ENCODE measurements at places on chromosomes 2 and 18. TPM values are rescaled to one million over a fixed set of nuclear protein-coding genes. Genes with fewer than 3 reads are reported as not detected.
A peak's percentile ranks its signal among the peaks of the same experiment; 100 is the strongest.

DNA sequence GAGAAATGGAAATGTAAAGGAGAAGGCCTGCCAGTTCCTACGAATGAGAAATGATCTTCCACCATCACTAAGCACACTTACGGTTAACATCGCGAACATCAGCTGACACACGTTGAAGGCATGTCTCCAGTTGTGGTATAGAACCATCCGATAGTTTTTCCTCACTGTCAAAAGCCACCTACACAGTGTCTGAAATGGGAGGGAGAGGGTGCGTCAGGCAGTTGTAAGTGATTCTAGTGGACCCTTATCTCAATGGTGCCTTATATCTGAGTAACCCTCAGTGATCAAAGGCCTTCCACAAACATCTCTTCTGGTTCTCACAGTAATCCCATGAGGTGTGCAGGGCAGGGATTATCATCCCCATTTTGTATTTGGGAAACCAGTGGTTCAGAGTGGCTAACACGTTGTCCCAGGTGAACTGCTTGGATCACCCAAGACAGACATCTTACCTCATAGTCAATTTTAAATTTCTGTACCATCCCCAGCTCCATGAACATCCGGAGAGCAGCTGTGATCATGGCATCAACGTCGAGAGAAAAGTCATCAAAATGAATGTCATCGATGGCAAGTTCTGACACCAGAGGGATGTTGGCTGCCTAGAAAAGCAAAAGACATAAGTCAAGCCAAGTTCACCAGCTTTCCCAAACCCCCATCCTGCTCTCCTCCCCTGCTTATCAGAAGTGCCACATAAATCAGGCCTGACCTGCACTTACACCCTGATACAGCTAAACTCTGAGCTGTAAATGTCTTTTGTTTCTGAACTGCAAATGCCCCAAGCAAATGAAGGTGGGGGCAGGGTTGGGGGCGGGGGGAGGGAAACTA is 335.2 kb downstream of the AGPS start:
- DNase-seq, result no peak

DNA sequence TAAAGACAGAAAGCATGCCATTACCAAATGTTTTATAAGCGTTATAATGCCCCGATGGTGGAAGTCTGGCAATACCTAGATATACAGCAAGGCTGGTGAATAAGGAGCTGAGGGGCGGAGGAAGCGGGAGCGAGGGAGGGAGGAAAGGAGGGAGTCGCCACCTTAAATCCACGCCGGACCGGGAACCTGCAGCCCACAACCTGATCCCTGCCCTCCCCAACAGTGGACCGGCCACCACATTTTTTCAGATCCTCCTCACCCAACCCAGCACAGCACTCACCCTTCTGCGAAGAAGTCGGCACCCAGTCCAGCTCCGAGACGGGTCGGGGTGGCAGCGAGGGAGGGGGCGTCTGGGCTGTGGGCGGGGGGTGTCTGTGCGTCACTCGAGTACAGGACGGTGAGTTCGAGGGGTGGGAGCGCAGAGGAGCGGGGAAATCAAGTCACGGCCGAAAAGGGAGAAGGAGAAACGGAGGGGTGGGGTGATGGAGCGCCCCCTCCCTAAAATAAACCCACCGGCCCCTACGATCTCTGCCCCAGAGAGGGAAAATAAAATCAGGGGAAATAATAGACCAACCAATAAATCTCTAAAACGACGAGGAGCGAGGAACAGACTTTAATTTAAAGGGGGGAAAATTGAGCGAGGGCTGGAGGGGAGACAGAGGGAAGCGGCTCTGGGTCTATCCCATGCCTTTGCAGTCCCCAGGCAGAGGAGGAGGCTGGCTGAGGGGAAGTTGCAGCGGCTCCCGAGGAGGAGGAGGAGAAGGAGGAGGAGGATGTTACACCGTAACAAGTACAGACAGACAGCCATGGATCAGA is 96.5 kb upstream of the SERTAD2 start:
- DNase-seq, result peak; percentile 58

DNA sequence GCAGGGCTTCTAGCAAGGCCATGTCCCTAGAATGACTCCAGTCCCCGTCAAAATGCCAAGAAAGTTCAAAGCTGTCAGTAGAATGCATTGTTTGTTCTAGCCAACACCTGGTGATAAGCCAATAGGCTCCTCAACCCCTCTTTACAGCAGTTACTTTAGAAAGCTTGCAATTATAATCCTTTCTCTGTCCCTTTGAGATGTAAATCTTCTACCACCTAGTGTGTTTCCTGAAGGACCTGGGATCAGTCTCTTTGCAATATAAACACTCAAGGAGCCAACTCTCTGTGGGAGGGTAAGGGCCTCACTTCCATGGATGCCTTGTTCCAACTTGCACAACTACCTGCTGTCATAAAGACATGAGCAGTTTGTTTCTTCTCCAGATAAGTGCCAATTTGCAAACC is 301.8 kb downstream of the NBAS start:
- DNase-seq, result no peak

Gene SOX11
- total RNA-seq, result not detected

DNA sequence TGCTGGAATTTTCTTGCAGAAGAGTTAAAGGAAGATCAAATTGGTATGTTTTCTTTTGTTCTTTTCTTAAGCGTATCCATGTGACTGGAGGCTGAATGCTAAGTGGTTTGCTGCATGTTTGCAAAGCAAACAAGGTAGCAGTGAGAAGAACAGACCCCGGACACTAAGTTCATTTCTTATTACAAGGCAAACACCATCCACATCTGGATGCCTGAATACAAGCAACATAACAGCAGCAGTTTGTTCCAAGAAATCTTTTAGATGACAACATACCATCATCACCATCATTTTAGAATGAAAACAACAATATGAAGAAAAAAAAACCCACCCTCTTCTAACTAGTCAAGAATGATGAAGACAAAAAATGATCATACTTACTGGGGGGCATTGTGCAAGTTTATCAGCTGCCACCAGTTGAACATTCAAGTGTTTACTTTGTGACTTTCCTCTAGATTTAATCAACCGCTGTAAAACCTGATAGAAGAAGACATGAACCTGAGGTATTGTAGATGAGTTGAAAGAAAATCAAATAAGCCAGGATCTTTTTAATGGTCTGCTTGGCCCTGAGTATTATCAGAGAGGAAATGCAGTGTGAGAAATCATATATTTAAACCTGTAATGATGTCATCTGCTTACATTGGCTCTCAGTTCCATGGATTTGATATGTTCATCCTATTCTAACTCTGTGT is 25.0 kb upstream of the ARL5A start:
- DNase-seq, result no peak
